ENCODE measurements at places on chromosomes 11 and 22. TPM values are rescaled to one million over a fixed set of nuclear protein-coding genes. Genes with fewer than 3 reads are reported as not detected.

GRCh38 chr22:38911434-38911833, 39.4 kb upstream of the CBX6 start:
- DNase-seq = no peak
- no peak overlapping the region for H3K27ac ChIP-seq
- H3K36me3 ChIP-seq = no peaks in the 10 kb centered on the region
- H3K4me3 ChIP-seq = no peak overlapping the region

DNA sequence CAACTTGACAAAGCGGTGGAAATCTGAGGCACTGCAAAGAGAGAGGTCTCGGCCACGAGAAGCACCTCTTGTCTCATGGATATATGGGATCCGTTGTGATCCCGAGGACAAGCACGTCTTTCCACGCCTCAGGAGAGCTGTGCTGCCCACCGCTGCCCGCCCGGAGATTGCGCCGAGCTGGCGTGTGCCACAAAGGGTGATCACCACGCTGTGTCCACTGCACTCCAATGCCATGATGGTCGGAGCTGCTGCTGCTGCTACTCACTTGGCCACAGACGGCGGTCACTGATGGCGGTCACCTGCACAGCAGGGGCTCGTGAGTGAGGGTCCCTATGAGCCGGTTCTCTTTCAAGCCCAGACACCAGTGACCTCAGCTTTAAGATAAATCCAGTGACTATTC, 51.1 kb downstream of the SHANK2 start:
- no peak overlapping the region for H3K4me3 ChIP-seq
- no peak overlapping the region for H3K27ac ChIP-seq
- DNase-seq = no peak
- H3K27me3 ChIP-seq = no peaks in the 10 kb centered on the region
- H3K36me3 ChIP-seq = no peaks in the 10 kb centered on the region
- H3K4me1 ChIP-seq = no peaks in the 10 kb centered on the region

DNA sequence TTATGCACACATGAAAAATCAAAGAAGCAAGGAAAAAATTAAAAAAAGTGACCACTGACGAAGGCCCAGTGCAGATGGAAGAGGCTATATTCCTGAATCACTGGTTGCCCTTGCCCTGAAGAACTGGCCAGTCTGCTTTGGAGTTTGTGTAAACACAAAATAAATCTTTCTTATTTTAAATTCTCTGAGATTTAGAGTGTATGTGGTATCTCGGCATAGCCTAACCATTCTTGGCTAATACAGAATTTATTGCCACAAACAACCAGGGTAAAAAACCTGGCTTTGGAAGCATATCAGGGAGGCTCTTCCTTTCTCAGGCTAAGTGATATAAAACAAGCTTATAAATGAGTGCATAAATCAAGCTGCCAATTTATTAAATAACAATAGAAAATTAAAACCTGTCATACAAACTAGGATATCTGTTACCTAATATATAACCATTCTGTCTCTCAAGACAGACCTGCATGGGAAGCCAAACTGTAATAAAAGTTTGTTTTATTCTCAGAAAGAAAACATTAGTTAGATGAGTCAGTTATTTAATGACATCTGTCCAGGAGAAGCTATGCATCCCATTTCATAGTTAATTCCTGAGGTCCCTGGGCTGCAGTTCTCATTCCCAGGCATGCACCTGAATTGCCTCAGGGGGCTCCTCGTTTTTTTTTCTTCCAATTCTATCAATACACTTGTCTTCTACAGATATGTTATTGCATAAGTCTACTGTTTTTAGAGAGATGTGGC, 6.1 kb upstream of the TMEM135 start:
- peaks cover 15% of the 10 kb centered on the region for H3K4me1 ChIP-seq
- H3K27me3 ChIP-seq = peaks cover 18% of the 10 kb centered on the region
- no peak overlapping the region for H3K4me3 ChIP-seq
- no peaks in the 10 kb centered on the region for H3K36me3 ChIP-seq

GRCh38 chr11:108122166-108122628, 830 bp downstream of the ACAT1 start:
- H3K27me3 ChIP-seq = no peaks in the 10 kb centered on the region
- peaks cover 14% of the 10 kb centered on the region for H3K36me3 ChIP-seq
- H3K4me1 ChIP-seq = peaks cover 47% of the 10 kb centered on the region
- H3K4me3 ChIP-seq = peak overlapping the region; percentile 88

DNA sequence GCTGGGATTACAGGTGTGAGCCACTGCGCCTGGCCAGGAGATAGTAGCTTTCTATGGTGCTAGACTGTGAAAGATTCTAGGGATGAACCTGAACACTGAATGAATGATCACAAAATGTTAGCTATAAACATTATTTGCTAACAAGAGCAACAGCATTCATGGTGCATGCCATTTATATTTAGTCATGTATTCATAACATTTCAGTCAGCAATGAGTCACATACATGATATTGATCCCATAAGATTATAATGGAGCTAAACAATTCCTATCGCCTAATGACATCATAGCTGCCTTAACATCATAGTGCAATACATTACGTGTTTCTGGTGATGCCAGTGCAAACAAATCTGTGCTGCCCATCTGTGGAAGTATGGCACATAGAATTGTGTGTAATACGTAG, 164.1 kb downstream of the ARHGAP42 start:
- no peak overlapping the region for H3K4me3 ChIP-seq
- no peaks in the 10 kb centered on the region for H3K27me3 ChIP-seq
- DNase-seq = no peak
- no peak overlapping the region for H3K27ac ChIP-seq
- H3K36me3 ChIP-seq = no peaks in the 10 kb centered on the region

DNA sequence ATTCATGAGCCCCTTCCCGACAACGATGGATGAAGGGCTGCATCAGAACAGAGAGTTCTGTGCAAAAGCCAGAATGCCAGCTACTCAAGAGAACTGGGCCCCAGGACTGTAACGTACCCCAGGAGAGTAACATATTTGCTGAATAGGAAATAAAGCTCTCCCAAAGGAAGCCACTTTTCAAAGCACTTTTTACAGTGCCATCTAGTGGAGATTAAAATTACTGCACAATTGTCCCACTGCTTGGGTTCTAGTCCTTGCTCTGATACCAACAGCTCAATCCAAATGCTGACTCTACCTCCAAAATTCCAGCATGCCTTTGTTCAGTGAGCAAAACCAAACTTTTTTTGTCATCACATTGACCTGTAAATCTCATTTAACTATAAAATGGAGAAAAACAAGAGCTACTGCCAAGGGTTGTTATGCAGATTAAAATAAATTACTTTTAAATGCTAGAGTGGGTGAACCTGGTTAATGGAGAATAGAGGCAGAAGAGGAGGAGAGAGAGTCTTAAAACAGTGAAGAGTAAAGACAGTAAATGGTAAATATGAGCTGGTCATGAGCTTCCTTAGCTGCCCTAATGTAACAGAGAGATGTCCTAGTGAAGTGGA, 87.6 kb upstream of the FSHB start:
- H3K27ac ChIP-seq = no peak overlapping the region
- H3K36me3 ChIP-seq = no peaks in the 10 kb centered on the region
- H3K4me3 ChIP-seq = no peak overlapping the region
- no peaks in the 10 kb centered on the region for H3K4me1 ChIP-seq
- H3K27me3 ChIP-seq = peaks cover 3% of the 10 kb centered on the region

- H3K27ac ChIP-seq = no peak overlapping the region
- H3K4me3 ChIP-seq = no peak overlapping the region
- no peaks in the 10 kb centered on the region for H3K4me1 ChIP-seq
- no peaks in the 10 kb centered on the region for H3K36me3 ChIP-seq
- H3K27me3 ChIP-seq = no peaks in the 10 kb centered on the region
These were observed 174.2 kb downstream of the NTM start for GRCh38 chr11:131544591-131544990.

- H3K36me3 ChIP-seq = no peaks in the 10 kb centered on the region
- H3K4me3 ChIP-seq = no peak overlapping the region
- H3K4me1 ChIP-seq = no peaks in the 10 kb centered on the region
- H3K27me3 ChIP-seq = peaks cover 18% of the 10 kb centered on the region
These were observed 19.9 kb upstream of the CLDN5 start for GRCh38 chr22:19543970-19544708.

GRCh38 chr11:94574193-94574961, 7.2 kb downstream of the PIWIL4 start:
- no peaks in the 10 kb centered on the region for H3K4me1 ChIP-seq
- no peak overlapping the region for H3K27ac ChIP-seq
- no peak for DNase-seq
- H3K27me3 ChIP-seq = peaks cover 2% of the 10 kb centered on the region
- H3K4me3 ChIP-seq = no peak overlapping the region
- H3K36me3 ChIP-seq = no peaks in the 10 kb centered on the region

- H3K27me3 ChIP-seq = peaks cover 6% of the 10 kb centered on the region
- no peak overlapping the region for H3K27ac ChIP-seq
- H3K36me3 ChIP-seq = no peaks in the 10 kb centered on the region
- H3K4me1 ChIP-seq = no peaks in the 10 kb centered on the region
- no peak for DNase-seq
- no peak overlapping the region for H3K4me3 ChIP-seq
These were observed 15.9 kb upstream of the HYLS1 start for GRCh38 chr11:125871391-125872137.

GRCh38 chr11:13098063-13098462, 88.9 kb downstream of the RASSF10 start:
- no peak overlapping the region for H3K4me3 ChIP-seq
- no peak for DNase-seq
- no peak overlapping the region for H3K27ac ChIP-seq
- H3K4me1 ChIP-seq = no peaks in the 10 kb centered on the region
- peaks cover 14% of the 10 kb centered on the region for H3K27me3 ChIP-seq

GRCh38 chr11:33892906-33893594, 1.2 kb upstream of the LMO2 start:
- H3K27me3 ChIP-seq = peaks cover 88% of the 10 kb centered on the region
- H3K4me3 ChIP-seq = no peak overlapping the region
- no peaks in the 10 kb centered on the region for H3K36me3 ChIP-seq
- peaks cover 21% of the 10 kb centered on the region for H3K4me1 ChIP-seq

DNA sequence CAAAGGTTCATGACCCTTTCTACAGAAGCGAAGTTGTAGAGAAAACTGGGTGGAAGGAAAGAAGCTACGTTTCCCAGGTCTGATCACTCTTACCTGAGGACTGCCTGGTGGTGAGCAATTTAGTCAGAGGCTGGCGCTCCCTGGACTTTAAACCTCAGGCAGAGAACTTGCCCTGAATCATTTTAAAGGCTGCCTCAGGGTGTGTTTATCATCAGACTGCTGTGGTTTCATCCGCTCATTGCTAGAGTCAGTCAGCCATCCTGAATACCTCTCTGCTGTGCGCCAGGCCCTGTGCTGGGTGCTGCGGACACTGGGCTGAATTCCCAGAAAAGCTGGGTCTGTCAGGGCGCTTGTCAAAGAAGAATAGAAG, 2.7 kb downstream of the DTX4 start:
- H3K4me1 ChIP-seq = peaks cover 9% of the 10 kb centered on the region
- H3K27ac ChIP-seq = no peak overlapping the region
- H3K4me3 ChIP-seq = no peak overlapping the region
- H3K27me3 ChIP-seq = peaks cover 26% of the 10 kb centered on the region
- no peaks in the 10 kb centered on the region for H3K36me3 ChIP-seq
- DNase-seq = no peak

DNA sequence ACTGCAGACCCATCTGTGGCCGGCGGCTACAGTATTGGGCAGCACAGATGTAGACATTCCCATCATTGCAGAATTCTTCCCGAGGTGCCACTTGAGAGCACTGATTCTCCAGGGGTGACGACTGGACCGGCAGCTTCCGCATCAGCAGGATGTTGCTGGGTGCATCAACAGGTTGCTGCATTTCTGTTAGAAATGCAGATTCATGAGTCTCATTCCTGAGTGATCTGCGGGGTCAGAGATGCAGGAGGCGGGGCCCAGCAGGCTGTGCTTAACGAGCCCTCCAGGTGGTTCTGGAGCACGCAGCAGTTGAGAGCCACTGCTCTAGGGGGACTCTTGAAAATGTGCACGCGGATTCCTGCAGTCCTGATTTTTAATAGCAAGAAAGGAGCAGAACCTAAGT, 321.8 kb downstream of the TBC1D22A start:
- peaks cover 4% of the 10 kb centered on the region for H3K4me1 ChIP-seq
- H3K27ac ChIP-seq = no peak overlapping the region
- H3K4me3 ChIP-seq = no peak overlapping the region
- no peaks in the 10 kb centered on the region for H3K27me3 ChIP-seq
- DNase-seq = no peak

- H3K27me3 ChIP-seq = peaks cover 19% of the 10 kb centered on the region
- H3K4me3 ChIP-seq = no peak overlapping the region
- no peaks in the 10 kb centered on the region for H3K36me3 ChIP-seq
- no peak for DNase-seq
- no peaks in the 10 kb centered on the region for H3K4me1 ChIP-seq
These were observed 73.9 kb downstream of the CTTN start for GRCh38 chr11:70472240-70472639.

- H3K27ac ChIP-seq = no peak overlapping the region
- no peak for DNase-seq
- no peaks in the 10 kb centered on the region for H3K27me3 ChIP-seq
These were observed 59.6 kb downstream of the ATXN10 start for GRCh38 chr22:45731041-45731797.

DNA sequence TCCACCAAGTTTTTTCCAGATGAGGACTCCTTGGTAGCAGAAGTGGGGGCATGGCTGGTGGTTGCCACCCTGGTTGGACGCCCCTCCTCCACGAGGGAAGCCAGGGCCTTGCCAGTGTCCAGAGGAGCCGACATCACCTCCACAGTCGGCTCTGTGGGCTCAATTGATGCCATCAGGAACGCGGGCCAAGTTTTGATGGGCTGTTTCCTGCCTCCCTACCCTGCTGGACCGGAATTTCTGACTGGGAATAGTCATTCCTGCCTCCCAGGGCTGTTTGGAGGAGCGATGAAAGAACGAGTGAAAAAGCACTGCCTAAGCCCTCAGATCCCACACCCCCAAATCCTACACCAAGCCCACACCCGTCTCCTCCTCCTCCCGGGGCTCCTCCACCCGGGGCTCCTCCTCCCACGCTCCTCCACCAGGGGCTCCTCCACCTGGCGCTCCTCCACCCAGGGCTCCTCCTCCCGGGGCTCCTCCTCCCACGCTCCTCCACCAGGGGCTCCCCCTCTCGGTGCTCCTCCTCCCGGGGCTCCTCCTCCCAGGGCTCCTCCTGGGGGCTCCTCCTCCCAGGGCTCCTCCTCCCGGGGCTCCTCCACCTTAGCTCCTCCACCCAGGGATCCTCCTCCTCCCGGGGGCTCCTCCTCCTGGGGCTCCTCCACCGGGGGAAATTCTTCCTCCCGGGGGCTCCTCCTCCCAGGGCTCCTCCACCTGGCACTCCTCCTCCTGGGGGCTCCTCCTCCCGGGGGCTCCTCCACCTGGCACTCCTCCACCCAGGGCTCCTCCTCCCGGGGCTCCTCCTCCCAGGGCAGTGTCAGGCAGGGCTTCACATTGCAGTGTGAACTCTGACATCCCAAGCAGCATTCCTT, 10.0 kb upstream of the PRR5 start:
- no peak for DNase-seq
- no peak overlapping the region for H3K4me3 ChIP-seq
- peaks cover under 1% of the 10 kb centered on the region for H3K4me1 ChIP-seq
- no peak overlapping the region for H3K27ac ChIP-seq

ZBTB44 gene
- 41.7 TPM for total RNA-seq

C11orf87 gene
- not detected for total RNA-seq

TAF6L gene
- 25.0 TPM for total RNA-seq

Data from activated CD8-positive, alpha-beta memory T cell treated with anti-CD3 and anti-CD28 coated beads, Interleukin-2, amount 10 ng/mL, durations not matched to agents 7 days and 5 days (primary cell).